Stimulated activated CD4-positive, alpha-beta T cell treated with anti-CD3 and anti-CD28 coated beads, TNF-alpha, amount 100 ng/mL, for 1 hour (primary cell): ENCODE measurements at places on chromosomes 5 and 9.

DNA sequence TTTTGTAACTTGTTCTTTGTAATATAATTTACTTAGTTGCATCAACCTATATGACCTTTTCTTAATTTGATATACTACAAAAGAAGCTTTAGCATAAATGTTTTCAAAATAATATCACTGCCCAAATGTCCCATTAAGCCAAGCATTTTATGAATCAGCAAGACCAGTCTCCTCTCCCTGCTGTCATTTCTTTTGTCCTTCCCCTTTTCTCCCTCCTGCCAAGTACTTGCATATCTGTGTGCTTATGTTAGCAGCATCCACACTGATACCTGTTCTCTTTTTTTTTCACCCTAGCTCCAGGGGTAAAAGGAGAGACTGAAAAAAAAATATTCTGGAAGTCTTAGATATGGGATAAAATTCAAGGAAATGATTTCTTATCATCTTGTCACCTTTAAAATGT, 69.7 kb downstream of the ZSWIM6 start:
- no peak for DNase-seq

DNA sequence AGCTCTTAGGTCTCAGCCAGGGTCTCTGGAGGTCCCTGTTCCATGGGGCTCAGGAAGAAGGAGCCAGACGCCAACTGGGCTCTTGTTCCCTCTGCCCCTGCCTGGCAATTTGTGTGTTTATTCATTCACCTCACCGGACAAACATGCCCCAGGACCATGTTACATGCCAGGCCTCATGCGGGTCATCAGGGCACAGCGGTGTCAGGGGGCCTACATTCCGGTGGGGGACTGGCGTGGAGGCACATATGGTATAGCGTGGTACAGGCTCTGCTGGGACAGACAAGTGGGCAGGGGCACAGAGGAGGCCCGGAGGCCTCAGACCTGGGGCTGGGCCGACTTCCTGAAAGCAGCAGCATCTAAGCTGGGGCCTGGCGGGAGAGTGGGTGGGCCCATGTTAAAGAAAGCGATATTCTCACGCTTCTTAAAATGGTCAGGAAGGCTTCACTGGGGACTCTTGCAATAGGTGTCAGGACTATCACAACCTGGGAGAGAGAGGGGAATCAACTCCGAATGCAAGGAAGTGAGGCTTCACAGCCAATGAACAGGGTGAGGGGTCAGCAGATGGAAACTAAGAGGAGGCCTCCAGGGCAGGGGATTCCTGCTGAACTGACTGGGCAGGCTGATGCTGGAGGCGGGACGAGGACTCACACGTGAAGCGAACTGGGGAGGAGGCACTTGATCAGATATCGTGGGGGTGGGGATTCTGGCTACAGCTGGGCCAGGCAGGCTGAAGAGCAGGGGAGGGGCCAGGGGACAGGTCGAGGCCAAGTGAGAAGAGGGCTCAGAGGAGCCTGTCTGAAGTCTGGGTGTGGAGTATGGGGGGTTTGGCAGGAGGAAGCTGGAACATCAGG, 41.9 kb downstream of the NCS1 start:
- no peak for DNase-seq

- DNase-seq: no peak
Observed at GRCh38 chr9:135030566-135031226, 56.8 kb upstream of the OLFM1 start.

GRCh38 chr5:32572778-32573480, 12.4 kb upstream of the SUB1 start:
- DNase-seq: no peak

- no peak for DNase-seq
Observed at GRCh38 chr5:176362233-176362490, 598 bp upstream of the KIAA1191 start.

GRCh38 chr5:58407042-58407719, 52.7 kb downstream of the PLK2 start:
- DNase-seq: no peak

GRCh38 chr9:127211983-127212382, 52.6 kb upstream of the GARNL3 start:
- DNase-seq: no peak

DNA sequence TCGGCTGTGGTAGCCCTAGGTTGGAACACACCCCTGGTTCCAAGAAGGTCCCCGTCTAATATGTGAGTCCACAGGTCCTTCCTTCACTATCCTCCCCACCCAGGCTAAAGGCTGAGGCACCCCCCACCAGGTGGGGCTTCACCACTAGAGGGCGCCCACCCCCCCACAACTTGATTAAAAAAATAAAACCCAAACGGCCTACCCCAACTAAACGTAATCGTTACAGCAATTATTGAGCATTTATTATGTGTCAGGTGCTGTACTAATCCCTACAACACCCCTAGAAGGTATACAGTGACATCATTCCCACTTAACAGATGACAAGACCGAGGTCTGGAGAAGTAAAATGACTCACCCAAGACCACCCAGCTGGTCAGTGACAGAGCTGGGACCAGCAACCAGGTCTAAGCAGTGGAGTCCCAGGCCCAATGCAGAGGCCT, 65.0 kb downstream of the FGF18 start:
- DNase-seq: peak; percentile 49

- no peak for DNase-seq
Observed at GRCh38 chr5:107549567-107549966, 121.2 kb downstream of the EFNA5 start.
